ENCODE measurements at places on chromosomes 5 and 9.
A peak's percentile ranks its signal among the peaks of the same experiment; 100 is the strongest.

- DNase-seq, result no peak
Measured at GRCh38 chr9:34650816-34651215, 1.2 kb upstream of the IL11RA start.

GRCh38 chr5:109767997-109768396 is 78.3 kb downstream of the MAN2A1 start:
- DNase-seq, result no peak

- no peak for DNase-seq
Measured at GRCh38 chr9:99244344-99245260, 22.5 kb downstream of the SEC61B start.

DNA sequence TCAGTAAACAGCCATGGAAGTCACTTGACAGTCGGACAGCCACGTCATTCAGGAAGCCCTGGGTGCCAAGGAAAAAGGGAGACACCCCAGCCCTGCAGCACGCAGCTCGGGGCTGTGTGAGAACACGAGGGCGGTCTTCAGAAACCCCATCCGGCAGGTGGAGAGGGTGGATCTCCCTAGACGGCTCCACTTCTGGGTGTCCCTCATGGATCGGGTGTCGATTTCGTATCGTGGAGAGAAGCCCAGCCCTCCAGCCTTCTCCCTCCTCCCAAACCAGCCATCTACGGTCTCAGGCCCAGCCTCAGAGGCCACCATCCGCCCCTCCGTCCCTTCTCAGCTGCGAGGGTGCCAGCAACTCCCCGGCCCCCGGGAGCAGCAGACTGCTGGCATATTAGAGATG is 65.5 kb upstream of the BARHL1 start:
- no peak for DNase-seq

DNA sequence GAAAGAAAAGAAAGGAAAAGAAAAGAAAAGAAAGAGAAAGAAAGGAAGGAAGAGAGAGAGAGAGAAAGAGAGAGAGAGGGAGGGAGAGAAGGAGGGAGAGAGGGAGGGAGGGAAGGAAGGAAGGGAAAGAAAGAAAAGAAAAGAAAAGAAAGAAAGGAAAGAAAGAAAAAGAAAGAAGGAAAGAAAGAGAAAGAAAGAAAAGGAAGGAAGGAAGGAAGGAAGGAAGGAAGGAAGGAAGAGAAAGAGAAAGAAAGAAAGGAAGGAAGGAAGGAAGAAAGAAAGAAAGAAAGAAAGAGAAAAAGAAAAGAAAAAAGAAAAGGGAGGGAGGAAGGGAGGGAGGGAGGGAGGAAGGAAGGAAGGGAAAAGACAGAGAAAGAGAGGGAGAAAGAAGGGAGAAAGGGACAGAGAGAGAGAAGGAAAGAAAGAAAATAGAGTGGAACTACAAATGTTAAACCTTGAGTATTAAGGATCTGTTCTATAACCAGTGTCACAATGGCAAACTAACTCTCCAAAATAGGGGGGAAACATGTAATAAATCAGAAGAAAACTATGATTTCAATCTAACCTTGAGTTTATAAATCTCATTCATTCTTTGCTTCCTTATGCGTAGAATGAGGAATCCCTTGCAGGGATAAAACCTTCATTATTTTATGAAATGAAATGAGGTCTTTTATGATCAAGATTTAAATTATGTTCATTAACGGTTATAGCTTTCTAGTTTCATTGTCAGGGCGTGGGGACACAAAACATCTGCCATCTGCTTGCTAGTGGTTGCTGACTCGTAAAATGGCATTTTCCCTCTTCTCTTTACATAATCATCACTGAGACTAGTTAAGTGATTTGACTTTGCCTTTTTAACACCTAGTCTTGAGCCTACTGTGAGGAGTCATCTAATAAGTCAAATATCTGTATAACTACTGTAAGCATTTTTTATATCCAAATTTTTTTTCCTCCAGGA is 40.7 kb upstream of the RAD23B start:
- no peak for DNase-seq

DNA sequence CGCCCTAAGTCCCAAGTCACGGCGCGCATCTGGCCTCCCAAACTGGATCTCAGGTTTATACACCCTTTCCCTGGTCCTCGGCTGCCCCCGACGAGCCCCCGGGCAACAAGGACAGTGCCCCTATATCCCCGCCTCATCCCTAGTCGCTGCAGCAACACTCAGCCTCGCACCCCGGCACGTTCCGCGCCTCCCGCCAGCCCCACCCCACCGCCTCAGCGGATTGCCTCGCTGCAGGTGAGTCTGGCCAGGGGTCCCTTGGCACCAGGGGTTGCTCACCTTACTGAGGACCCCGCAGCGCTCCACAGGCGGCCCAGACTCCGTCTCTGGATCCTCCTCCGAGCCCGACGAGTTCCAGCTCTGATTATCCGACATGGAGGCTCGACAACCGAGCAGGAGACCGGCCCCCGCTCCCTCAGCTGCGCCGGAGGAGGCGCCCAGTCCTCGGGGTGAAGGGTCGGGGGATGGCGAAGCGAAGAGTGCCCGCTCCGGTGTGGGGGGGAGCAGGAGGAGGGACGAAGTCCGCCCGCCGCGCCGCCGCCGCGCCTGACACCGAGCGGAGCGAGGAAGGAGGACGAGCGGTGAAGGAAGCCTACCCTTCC is 494 bp downstream of the CERT1 start:
- DNase-seq, result peak; percentile 52

- no peak for DNase-seq
Measured at GRCh38 chr9:94894094-94894699, 167.7 kb downstream of the AOPEP start.

DNA sequence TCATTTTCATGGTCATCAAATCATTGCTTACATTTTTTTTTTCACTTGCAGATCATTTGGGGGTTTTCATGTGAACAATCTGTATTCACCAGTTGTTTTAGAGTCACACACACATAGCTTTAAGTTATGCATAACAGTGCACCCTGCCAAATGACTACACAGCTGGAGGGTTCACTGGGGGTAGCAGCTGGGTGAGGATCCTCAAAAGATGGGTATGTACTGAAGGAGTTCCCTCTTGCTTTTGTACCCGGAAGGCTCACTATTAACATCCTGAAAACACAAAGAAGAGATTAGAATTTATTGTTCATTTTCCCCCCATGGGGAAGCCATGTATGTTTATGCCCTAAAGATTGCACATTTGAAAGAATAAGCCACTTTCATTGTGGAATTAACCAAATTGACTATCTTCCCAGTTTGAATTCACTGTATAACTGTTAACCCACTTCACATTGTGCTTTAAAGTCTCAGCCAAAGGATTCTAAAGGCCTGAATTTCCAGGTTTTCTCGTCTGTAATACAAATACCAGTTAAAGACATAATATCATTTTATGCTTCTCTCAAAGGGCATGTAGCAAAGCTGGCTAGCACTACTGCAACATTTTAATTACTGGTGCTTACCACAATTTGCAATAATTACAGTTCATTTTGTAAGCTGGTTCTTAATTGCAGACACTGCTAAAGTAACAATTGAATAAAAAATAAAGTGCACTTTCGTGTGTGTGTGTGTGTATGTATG is 466.4 kb upstream of the MEF2C start:
- no peak for DNase-seq

GRCh38 chr9:114653556-114654159 is 3.9 kb downstream of the TEX53 start:
- peak; percentile 92 for DNase-seq

DNA sequence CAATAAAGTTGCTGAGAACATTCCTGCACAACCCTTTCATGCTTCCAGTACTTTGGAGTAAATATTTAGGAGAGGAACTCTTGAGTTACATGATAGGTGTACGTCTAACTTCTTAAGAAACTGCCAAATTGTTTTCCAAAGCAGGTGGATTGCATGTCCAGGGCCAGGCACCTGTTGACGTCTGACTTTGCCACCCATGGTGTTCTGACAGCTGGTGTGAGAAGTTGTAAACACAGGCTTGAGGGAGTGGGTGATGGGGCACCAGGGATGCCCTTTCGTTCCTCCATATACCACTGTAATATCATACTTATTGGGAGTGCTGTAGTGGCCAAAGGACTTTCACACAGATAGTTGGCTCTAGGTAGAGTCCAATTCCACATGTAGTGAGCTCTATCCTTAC is 352.1 kb downstream of the GADD45G start:
- no peak for DNase-seq

DNA sequence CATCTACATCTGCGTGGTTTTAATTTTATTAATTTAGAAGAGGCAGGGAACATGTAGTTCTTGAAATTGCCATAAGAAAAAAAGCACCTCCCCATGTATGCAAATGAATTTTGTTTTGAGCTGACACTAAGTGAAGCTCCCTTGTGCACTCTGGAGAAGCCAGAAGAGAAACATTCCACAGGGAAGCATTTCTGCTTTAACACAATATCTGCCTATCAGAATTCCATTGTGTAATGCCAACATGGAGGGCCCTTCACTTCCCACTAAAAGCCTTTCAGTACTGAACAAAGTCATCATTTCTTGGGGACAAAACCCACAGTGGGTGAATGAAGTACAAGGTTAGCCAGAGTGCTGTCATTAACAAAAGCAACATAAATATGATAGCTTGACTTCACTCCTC is 59.7 kb downstream of the PRELID2 start:
- no peak for DNase-seq

GRCh38 chr9:16369427-16369826 is 501.0 kb downstream of the BNC2 start:
- DNase-seq, result no peak

DNA sequence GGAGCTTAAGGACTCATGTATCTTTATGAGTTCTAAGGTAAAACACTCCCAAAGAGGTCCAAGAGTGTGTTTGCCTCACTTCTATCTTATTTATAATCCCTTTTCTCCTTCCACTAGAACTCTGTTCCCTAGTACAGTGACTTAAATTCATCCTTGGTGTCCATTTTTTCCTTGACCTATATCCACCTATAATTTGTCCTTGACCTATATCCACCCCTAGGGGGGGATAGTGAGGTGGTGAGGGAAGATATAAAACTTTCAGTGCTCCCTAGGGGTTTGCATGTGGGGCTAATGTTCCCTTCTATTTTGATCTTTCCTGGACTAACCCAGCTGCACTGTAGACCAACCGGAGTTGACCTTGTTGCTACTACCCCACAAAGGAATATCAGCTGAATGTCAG is 83.5 kb upstream of the GNAQ start:
- DNase-seq, result no peak

- peak; percentile 25 for DNase-seq
Measured at GRCh38 chr5:123035918-123036390, 571 bp downstream of the PPIC start.

DNA sequence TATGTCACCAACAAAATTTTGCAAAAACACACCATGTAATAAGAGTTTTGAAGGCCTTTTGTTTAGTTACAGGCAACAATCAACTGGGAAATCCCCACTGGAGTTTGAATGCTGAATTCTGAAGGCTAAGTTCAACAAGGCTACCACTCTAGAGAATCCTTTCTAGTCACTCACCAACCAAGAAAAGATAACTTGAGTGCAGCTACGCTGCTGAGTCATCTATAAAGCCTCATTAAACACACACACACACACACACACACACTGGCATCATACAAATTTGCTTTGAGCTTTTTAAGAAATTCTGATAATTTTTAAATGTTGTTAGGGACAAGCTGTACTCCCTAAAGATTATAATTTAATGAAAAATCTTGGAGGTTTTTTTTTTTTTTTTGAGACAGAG is 219.6 kb downstream of the DENND1A start:
- DNase-seq, result no peak

DNA sequence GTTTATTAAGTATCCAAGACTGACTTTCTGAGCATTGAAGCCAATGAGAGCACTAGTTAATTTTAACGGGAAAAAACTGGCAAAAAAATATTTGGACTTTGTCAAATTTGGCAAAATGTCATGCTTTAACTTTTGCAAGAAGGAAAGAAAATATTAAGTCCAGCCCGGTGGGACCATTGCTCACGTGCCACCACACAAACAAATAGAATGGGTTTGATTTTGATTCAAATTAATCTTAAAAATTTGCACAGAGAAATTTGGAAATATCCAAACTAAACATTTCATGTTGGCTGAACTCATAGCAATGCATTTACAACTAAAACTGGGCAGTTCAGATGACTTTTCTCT is 302.2 kb downstream of the EBF1 start:
- DNase-seq, result no peak

- no peak for DNase-seq
Measured at GRCh38 chr5:43245724-43246385, 53.8 kb downstream of the NIM1K start.

GRCh38 chr5:132230871-132231270 is 3.2 kb upstream of the P4HA2 start:
- no peak for DNase-seq

DNA sequence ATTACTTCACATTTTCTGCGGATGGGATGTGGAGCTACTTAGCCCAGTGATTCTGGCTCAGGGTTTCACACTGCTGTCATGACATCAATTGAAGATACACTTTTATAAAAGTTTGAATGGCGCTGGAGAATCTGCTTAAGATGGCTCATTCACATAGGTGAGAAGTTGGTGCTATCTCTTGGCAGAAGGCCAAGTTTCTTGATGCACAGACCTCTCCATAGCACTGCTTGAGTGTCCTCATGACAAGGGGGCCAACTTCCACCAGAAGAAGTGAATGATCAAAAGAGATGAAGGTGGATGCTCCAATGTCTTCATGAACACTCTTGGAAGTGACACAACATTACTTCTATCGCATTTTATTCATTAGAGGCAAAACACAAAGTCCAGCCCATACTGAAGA is 403.7 kb upstream of the CCNG1 start:
- DNase-seq, result no peak

DNA sequence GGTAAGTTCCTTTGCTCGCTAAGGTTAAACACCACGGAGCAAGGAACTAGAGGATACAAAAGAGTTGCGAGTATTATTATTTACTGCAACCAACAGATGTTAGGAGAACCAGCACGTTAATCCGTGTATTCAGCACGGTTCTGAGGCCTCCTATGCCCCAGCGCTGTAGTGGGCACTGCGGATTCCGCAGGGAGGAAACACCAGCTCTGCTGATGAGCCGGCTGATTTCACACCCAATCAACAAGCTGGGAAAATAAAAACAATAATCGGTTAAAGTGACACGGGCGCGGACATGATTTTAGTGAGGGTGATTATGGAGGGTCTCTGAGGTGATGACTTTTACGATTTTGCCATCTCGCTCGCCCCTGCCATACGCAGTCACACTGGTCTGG is 702 bp upstream of the PRELID2 start:
- no peak for DNase-seq

GRCh38 chr9:115649991-115650472 is 503.6 kb upstream of the PAPPA start:
- no peak for DNase-seq

DNA sequence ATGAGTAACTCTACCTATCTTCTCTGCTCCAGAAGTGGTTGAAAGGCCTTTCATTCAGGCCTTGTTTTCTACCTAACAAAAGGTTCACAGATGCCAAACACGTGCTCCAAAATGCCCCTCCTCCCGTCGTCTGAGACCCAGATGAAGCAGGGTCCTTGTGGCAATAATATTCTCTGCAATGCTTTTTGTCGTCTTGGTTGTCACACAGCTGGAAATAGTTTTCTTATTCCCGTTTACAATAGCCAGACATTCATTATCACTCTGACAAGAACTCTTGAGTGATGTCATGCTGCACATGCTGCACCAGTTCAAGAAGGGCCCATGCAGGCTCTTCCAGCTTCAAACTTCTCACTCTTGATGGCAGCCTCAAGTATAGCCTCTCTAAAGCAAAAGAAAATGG is 7.8 kb downstream of the LPAR1 start:
- no peak for DNase-seq

- DNase-seq, result no peak
Measured at GRCh38 chr5:6436715-6437331, 11.8 kb upstream of the UBE2QL1 start.

- no peak for DNase-seq
Measured at GRCh38 chr5:29758986-29759421, 1434.5 kb upstream of the CDH6 start.
